Progenitor cell of endocrine pancreas (in vitro differentiated cells): ENCODE measurements at places on chromosomes 5 and 9. TPM values are rescaled to one million over a fixed set of nuclear protein-coding genes. Genes with fewer than 3 reads are reported as not detected.

Gene LRRC19
- total RNA-seq = not detected in 2 replicates

Gene SUB1
- total RNA-seq = 210 and 211 TPM in 2 replicates

Gene MTMR12
- total RNA-seq = 30.6 and 30.9 TPM in 2 replicates

Gene NPR3
- 0.89 and 1.0 TPM in 2 replicates for total RNA-seq

Gene PCDHGB1
- 2.3 TPM in 2 replicates for total RNA-seq

Gene PPP1R26
- total RNA-seq = 48.3 and 50.2 TPM in 2 replicates

Gene HRCT1
- total RNA-seq = not detected in 2 replicates

Gene PCDHA9
- 3.4 and 3.8 TPM in 2 replicates for total RNA-seq

Gene PCDHA1
- total RNA-seq = not detected in 2 replicates

Gene RABGAP1
- total RNA-seq = 78.9 and 93.6 TPM in 2 replicates

DNA sequence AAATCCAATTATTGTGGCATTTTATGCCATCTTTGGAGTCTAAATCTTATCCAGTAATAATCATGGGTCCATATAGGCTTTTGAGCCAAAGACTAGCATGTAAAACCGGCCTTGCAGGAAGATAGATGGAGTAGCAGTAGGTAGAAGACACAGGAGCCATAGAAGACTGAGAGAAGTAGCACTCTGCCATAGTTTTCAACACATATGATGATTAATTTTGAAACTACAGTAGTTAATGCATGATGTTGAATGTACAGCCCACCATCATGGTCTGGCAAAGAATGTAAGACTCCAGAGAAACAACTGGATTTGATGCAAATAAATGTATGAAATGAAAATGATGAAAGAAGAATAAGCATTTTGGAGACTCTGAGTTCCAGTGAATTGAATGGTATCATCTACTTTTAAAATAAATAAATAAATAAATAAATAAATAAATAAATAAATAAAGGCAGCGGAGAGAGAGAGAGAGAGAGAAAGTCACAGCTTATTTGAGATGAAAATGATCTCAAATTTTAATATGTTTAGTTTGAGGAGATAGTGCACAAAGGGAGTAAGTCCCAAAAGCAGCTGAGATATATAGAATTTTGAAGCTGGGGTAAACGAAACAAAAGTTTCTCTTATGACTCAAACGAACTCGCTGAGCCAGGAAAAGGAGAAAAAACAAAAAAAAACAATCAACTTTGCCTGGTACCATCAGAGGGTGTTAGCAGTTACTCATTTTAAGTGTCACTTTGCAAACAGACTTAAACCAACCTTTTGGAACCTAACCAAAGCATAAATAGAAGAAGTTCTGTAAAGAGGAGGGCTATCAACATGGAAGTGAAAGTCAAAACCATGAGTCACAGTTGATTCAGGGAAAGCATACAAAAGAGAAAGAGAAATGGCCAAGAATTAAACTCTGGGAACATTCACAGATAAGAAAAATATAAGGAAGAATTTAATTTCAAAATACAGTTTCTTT, 388.7 kb downstream of the CETN3 start:
- DNase-seq = no peak

DNA sequence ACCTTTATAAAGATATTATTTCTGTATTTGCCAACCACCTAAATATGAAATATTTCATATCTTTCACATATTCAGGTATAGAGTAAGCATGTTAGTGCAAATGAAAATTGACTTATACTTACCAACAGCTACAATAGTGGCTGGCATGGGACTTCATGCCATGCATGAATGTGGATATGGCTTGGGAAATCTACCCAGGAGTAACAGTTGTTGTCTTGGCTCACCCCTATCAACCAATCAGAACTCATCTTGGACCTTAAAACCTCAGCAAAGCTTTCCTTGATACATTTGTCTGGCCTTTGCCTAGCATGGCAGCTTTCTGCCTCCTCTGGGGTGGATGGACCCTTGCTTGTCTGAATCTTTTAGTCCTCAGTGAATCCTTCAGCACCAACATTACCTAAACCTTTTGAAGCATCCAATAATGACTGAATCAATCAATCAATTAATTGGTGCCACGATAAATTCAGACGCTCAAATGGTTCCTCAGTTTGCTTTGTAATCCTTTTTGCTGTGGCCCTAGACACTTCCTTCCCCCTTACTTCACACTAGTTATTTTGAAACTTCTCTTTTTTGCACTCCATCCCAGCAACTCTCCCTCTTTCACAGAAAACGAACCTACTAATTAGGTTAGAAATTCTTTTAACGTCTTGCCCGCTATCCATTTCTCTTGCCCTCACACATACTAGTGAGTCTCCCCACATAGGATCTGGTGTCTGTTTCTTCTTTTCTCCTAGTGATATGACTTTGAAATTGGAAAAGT, 132.3 kb upstream of the ZNF608 start:
- DNase-seq = no peak

GRCh38 chr5:57608542-57608941, 125.9 kb upstream of the ACTBL2 start:
- no peak for DNase-seq

- DNase-seq = no peak
These were observed 23.7 kb downstream of the SLC6A7 start for GRCh38 chr5:150213530-150213929.

GRCh38 chr9:112925058-112925641, 34.5 kb upstream of the SLC46A2 start:
- DNase-seq = no peak

DNA sequence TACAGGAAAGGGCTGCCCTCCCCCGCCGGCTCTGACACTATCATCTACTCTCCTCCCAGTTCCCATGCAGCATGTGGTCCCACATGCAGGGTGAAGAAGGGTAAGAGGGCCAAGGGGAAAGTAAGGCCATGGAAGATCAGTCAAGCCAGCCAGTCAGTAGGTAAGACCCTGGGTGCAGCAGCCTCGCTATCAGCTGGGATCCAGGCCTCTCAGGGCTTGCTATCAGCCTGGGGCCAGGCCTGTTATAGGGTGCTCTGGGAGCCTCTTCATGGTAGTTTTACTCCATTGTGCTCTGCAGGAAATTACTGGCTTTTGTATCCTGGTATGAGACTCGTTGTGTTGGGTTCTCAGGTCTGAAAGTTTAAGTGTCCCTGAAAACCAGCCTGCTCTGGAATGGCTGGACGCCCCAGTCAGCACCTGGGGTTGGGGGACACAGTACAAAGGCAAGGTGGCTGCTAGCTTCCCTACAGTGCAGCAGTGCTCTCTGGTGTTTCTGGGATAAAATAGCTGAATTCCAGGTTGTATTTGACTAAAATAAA, 21.4 kb downstream of the SLC22A4 start:
- DNase-seq = no peak

GRCh38 chr5:52708463-52708862, 79.3 kb upstream of the ITGA1 start:
- no peak for DNase-seq

GRCh38 chr5:139368613-139369012, 14.5 kb downstream of the SLC23A1 start:
- DNase-seq = no peak

DNA sequence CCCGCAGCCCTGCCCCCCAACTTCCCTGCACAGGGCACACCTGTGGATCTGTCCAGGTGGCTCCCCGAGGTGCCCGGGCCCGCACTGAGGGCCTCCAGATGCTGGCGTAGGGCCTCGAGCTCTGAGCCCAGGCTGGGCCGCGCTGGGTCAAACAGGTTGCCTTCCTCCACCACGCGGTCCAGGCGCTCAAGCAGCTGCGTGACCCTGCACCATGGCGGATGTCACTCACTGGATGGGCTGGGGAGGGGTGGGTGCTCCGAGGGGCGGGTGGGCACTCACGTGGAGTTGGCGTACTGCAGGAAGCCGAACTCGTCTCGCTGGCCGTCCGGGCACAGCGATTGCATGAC, 5.4 kb downstream of the ABCA2 start:
- DNase-seq = no peak

DNA sequence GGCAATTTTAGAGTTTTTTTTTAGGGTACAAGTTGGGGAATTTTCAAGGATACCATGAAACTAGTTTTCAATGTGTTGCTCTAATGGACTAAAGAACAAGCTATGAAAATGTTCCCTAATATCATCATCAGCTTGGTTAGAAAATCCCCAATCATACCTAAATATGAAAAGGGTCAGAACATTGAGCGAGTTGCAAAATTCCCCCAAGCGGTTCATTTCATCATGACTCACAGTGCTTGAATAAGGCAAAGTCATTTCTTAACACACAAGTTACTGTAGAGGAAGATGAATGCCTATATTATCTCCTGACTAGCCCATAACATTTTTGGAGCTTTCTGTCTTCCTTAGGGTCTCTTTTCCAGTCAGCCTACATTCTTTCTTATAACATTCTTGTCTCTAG, 62.7 kb downstream of the ST8SIA4 start:
- no peak for DNase-seq

DNA sequence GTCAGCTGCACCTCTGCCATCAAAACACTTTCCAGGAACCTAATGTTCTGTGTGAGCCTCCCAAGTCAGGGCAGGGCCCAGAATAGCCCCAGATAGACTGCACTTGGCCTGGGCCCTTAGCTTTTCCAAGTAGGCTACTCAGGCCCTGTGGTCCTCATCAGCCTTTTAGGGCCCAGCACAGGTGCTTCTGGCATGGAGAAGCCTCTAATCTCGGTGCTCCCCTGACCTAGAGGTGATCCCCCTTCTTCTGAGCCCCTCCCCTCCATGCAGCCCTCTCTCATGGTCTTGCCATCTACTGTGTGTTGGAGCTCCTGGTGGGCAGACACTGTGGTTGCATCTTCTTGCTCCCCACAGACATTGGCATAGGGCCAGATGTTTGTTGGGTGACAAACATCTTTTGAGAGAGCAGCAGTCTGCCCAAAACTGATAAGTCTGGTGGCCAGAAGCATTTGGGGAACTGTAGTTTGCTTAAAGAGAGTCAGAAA, 28.1 kb downstream of the FRMPD1 start:
- no peak for DNase-seq

GRCh38 chr5:173327084-173327947, 898 bp downstream of the STC2 start:
- no peak for DNase-seq

GRCh38 chr9:109010746-109011145, 2.6 kb downstream of the CTNNAL1 start:
- DNase-seq = no peak

DNA sequence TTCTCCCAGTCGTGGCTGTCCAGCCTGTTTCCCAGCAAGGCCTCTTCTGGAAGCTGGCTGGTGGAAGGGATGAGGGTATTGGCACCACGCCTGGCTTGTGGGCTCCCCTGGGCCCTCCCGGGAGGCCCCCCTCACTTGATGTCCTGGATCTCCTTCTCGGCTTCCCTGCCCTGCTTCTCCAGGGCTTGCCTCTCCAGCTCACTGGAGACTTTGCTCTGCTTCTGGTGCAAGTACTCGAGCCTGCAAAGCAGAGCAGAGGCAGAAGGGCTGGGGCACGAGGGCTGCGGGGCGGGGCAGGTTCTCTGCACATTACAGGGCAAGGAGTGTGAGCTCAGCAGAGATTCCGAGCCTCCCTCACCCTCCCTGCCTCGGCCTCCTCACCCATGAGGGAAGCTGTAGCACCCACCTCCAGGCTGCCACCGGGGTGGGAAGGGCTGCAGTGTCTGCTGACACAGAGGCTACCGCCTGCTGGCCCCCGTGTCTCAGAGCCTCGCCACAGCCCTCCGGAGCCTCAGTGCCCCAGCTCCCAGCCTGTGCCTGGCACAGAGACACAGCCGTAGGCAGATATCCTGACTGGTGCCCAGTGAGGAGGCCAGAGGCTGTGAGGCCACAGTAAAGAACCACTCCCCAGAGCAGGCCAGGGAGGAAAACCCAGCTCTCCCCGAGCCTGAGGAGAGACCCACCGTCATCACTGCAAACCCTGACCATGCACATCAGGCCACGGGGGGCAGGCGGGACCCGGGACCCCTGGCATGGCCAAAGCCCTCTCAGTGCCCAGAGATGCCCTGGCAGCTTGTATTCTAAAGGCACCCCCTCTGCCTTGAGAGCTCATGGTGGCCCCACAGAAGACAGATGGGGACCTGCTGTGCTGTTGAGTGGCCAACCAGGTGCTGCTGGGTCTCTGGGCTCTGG, 7.2 kb downstream of the SNAPC4 start:
- no peak for DNase-seq
